Activated CD4-positive, alpha-beta T cell treated with anti-CD3 and anti-CD28 coated beads for 36 hours (primary cell): ENCODE measurements at places on chromosomes 2 and 18. TPM values are rescaled to one million over a fixed set of nuclear protein-coding genes. Genes with fewer than 3 reads are reported as not detected.
A peak's percentile ranks its signal among the peaks of the same experiment; 100 is the strongest.

RAB31 gene
- 0.48 TPM for total RNA-seq

IL36RN gene
- total RNA-seq: not detected

DNA sequence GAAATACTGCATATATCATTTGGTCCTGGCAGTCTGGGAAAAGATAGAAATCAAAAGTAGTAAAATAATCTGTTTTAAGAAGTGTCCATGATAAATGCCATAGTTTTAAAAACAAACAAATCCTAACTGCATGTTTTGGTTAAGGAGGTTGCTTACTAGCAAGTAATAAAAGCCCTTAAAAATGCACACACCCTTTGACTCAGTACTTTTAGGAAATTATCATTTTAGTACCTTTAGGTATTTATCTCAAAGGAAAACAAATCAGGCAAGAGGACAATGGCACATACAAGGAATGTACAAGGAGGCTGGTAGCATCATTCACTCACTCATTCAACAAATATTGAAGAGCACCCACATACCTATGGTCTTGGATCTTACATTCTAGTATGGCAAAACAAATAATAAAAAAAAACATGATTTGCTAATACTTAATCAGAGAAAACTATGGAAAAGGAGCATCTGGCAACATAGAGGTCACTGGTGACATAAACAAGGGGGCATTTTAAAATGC lies 67.6 kb downstream of the OLA1 start:
- no peak for DNase-seq
- no peaks in the 10 kb centered on the region for H3K27me3 ChIP-seq
- H3K4me1 ChIP-seq: no peaks in the 10 kb centered on the region

ZNF521 gene
- total RNA-seq: not detected

- peaks cover 3% of the 10 kb centered on the region for H3K36me3 ChIP-seq
- H3K27me3 ChIP-seq: no peaks in the 10 kb centered on the region
- DNase-seq: no peak
- H3K27ac ChIP-seq: no peak overlapping the region
- H3K4me1 ChIP-seq: no peaks in the 10 kb centered on the region
- no peak overlapping the region for H3K4me3 ChIP-seq
Observed at GRCh38 chr2:62968668-62969067, 82.0 kb upstream of the OTX1 start.

GRCh38 chr2:50492477-50492851 lies 539.5 kb downstream of the NRXN1 start:
- no peak overlapping the region for H3K4me3 ChIP-seq
- DNase-seq: peak; percentile 39
- H3K4me1 ChIP-seq: peaks cover 12% of the 10 kb centered on the region
- peaks cover 6% of the 10 kb centered on the region for H3K27me3 ChIP-seq
- H3K27ac ChIP-seq: no peak overlapping the region
- H3K36me3 ChIP-seq: no peaks in the 10 kb centered on the region

- H3K27ac ChIP-seq: peak overlapping the region; percentile 19
- H3K4me1 ChIP-seq: peaks cover 12% of the 10 kb centered on the region
- H3K27me3 ChIP-seq: no peaks in the 10 kb centered on the region
- DNase-seq: peak; percentile 55
- peak overlapping the region; percentile 29 for H3K4me3 ChIP-seq
- no peaks in the 10 kb centered on the region for H3K36me3 ChIP-seq
Observed at GRCh38 chr18:41906528-41907146, 48.4 kb upstream of the PIK3C3 start.

PLCL1 gene
- total RNA-seq: 1.6 TPM

- H3K36me3 ChIP-seq: no peaks in the 10 kb centered on the region
- H3K27me3 ChIP-seq: no peaks in the 10 kb centered on the region
- no peak overlapping the region for H3K4me3 ChIP-seq
- no peaks in the 10 kb centered on the region for H3K4me1 ChIP-seq
Observed at GRCh38 chr2:8627019-8627691, 54.7 kb upstream of the ID2 start.

DNA sequence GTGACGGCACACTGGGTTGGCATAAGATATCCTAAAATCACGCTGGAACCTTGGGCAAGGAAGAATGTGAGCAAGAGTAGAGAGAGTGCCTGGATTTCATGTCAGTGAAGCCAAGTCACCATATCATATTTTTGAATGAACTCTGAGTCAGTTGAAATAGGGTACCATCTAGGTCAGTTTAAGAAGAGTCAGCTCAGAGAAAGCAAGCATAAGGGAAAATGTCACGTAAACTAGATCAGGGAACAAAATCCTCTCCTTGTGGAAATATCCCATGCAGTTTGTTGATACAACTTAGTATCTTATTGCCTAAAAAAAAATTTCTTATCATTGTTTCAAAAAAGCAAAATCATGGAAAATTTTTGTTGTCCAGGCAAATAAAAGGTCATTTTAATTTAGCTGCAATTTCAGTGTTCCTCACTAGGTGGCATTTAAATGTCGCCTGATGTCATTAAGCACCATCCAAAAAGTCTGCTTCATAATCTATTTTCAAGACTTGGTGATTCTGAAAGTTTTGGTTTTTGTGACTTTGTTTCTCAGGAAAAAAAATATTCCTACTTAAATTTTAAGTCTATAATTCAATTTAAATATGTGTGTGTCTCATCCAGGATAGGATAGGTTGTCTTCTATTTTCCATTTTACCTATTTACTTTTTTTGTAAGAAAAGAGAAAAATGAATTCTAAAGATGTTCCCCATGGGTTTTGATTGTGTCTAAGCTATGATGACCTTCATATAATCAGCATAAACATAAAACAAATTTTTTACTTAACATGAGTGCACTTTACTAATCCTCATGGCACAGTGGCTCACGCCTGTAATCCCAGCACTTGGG lies 19.6 kb downstream of the RSAD2 start:
- no peak overlapping the region for H3K4me3 ChIP-seq
- peak overlapping the region; percentile 14 for H3K27ac ChIP-seq
- H3K36me3 ChIP-seq: peaks cover 11% of the 10 kb centered on the region
- no peak for DNase-seq
- no peaks in the 10 kb centered on the region for H3K27me3 ChIP-seq

DNA sequence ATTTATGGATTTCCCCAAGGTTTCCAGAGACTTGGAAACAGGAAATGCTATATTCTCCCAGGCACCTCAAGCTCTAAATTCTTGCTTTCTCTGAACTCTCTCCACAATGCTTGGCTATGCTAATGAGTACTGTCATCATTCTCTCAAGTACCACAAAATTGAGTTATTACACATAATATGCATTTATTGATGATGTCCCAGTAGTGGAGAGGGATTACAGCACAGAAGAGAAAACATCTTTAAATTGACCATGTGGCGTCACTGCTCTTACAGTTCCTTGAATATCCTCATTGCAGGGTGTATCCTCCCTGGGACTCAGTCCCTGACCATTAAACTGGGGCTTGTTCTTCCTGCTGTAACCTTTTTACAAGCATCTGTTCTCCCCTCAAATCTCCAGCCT lies 681.1 kb upstream of the FANCL start:
- no peaks in the 10 kb centered on the region for H3K36me3 ChIP-seq
- DNase-seq: no peak
- H3K27ac ChIP-seq: no peak overlapping the region
- H3K4me3 ChIP-seq: no peak overlapping the region

- DNase-seq: peak; percentile 27
- H3K27ac ChIP-seq: no peak overlapping the region
- H3K4me1 ChIP-seq: peaks cover 25% of the 10 kb centered on the region
- H3K27me3 ChIP-seq: peaks cover 52% of the 10 kb centered on the region
- peak overlapping the region; percentile 68 for H3K4me3 ChIP-seq
Observed at GRCh38 chr2:192195548-192196418, 1.1 kb upstream of the TMEFF2 start.

- H3K27ac ChIP-seq: no peak overlapping the region
- H3K4me3 ChIP-seq: peak overlapping the region; percentile 85
- no peaks in the 10 kb centered on the region for H3K27me3 ChIP-seq
- H3K36me3 ChIP-seq: peaks cover 6% of the 10 kb centered on the region
- no peak for DNase-seq
Observed at GRCh38 chr2:97992836-97993825, 2.6 kb downstream of the TMEM131 start.

DNA sequence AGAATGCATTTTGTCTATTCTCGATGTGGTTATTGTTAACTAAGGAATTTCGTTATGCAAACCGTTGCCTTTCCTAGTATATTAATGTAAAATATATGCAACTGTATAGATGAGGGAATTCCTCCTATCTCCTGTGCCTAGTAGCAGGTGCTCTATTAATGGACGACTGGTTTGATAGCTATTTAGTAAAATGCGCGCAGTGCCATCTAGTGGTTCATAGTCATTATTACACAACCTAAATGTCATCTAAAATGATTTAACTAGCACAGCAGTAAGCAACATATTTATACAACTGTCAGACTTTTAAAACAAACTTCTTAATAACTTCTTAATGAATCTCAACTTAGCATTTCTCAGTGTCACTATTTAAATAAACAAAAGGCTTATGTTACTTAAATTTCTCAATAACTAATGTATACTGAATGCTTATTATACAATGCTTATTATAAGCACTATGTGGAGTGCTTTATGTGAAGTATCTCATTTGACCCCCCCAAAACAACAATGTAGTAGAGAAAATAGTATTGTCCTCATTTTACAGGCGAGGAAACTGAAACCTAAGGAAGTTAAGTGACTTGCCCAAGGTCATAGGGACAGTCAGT lies 77.9 kb downstream of the DTNA start:
- peak; percentile 49 for DNase-seq
- peaks cover 26% of the 10 kb centered on the region for H3K27me3 ChIP-seq
- peaks cover 13% of the 10 kb centered on the region for H3K4me1 ChIP-seq
- H3K4me3 ChIP-seq: no peak overlapping the region

GRCh38 chr18:50401295-50401694 lies 26.4 kb downstream of the SKA1 start:
- no peak for DNase-seq
- no peaks in the 10 kb centered on the region for H3K36me3 ChIP-seq
- peaks cover 44% of the 10 kb centered on the region for H3K27me3 ChIP-seq
- no peak overlapping the region for H3K27ac ChIP-seq
- no peak overlapping the region for H3K4me3 ChIP-seq

- no peak overlapping the region for H3K27ac ChIP-seq
- H3K4me3 ChIP-seq: no peak overlapping the region
- no peaks in the 10 kb centered on the region for H3K36me3 ChIP-seq
Observed at GRCh38 chr18:22005191-22005841, 164.1 kb upstream of the GATA6 start.

MERTK gene
- total RNA-seq: 1.4 TPM

ANKRD30BL gene
- not detected for total RNA-seq

DNA sequence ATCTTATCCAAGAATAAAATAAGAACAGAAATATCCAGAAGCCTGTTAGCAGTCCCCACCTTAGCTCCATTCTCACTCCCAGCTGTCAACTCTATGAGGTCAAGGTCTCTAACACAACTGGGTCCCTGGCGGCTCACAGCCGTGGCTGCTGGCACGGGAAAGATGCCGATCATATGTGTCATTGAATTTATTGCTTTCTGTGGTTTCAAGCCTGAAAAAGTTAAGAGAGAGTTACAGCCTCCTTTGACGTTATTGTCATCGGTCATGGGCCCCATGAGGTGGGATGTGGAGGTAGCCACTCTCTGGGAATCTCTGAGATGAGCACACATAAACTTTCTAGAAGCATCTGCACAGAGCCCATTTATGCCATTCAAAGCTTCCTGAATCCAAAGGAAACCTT lies 28.7 kb upstream of the CABLES1 start:
- no peaks in the 10 kb centered on the region for H3K36me3 ChIP-seq
- no peak overlapping the region for H3K27ac ChIP-seq
- H3K4me1 ChIP-seq: peaks cover 3% of the 10 kb centered on the region
- no peaks in the 10 kb centered on the region for H3K27me3 ChIP-seq

FAM124B gene
- 0.87 TPM for total RNA-seq

DNA sequence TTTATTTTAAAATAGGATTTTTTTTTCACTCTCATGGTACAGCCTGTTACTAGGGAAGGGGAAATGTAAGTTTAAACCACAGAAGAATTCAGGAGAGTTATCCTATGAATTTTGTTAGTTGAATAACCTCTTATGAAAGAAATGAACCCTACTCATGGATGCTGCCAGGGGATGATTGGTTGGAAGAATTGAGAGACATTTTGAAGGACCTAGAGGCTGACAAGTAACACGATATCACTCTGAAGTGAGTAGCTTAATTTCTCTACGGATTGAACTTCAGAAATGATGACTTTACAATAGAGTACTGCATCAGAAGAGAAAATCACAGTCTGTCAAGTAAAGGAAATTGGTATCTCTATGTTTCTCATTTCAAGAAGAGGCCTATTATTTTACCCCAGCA lies 1346.2 kb downstream of the SUCLG1 start:
- H3K27me3 ChIP-seq: no peaks in the 10 kb centered on the region
- no peaks in the 10 kb centered on the region for H3K4me1 ChIP-seq
- no peaks in the 10 kb centered on the region for H3K36me3 ChIP-seq
- DNase-seq: no peak
- H3K4me3 ChIP-seq: no peak overlapping the region
